ENCODE measurements at places on chromosomes 2 and 18.

- no peak for DNase-seq
These were observed 208.4 kb downstream of the HDAC4 start for GRCh38 chr2:239192456-239192855.

GRCh38 chr2:239035361-239035814 is 187.5 kb downstream of the TWIST2 start:
- DNase-seq, result peak; percentile 75

DNA sequence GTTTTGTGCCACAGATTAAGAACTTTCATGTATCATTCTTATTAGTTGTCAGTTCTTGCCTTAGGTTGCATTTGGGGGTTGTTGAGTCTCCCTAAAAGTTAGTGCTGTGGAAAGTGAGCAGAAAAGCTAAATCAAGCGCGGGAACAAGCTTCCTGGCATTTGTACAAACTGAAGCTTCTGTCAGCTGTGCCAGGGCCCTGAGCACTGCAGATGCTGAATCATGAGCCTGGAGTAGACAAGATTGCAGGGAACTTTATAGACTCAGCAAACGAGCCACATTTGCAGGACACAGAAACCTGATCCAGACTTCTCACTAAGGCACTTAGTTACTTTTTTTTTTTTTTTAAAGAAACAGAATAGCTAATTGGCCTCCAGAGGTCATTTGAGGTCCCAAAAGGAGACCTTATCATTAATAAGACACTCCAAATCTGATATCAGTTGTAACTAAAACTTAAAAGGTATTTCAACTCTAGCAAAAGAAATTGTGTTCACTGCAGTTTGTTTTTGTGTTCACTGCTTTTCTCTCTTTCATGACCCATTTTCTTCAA is 88.7 kb downstream of the ADAM23 start:
- DNase-seq, result no peak

GRCh38 chr2:95021023-95021416 is 4.5 kb upstream of the MAL start:
- DNase-seq, result no peak

DNA sequence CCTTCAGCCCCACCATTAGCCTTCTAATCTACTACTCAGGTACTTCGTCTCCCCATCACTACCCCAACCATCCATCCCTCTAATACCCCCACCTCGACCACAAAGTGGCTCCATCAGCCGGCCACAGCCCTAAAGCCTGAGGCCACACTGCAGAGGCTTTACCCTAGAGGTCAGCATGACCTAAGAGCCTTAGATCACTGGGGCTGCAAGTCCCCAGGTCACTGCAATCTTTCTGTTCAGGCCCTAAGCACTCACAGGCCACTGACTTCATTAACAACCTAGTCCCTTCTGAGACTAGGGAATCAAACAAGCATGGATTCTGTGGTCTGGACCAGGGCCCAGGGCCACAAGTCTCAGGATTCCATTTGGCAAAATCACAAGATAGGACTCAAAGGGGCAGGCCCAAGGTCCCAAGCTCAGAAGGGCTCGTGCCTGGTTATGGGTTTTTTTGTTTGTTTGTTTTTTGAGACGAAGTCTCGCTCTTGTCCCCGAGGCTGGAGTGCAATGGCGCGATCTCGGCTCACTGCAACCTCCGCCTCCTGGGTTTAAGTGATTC is 37.0 kb upstream of the PKDCC start:
- DNase-seq, result no peak

- no peak for DNase-seq
These were observed 167.3 kb upstream of the ALKAL2 start for GRCh38 chr2:455015-455705.

- no peak for DNase-seq
These were observed 83.7 kb upstream of the VRK2 start for GRCh38 chr2:57962861-57963260.

DNA sequence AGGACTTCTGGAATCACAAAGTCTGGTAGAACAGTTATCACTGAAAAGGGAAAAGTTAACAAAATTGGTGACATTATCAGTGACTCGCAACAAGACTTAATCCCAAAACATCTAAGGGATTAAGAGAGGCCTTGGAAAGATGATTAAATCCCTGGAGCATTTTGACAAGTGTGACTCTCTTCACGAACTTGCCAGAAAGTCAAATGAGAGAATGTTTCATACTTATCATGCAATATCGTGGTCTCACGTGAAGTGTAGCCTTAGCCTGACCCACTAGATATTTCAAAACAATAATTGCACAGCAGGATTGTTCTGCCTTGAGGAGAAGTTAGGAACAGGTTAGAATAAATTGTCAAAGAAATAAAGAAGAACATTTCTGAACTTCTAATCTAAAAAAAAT is 104.5 kb downstream of the COL6A3 start:
- DNase-seq, result no peak

GRCh38 chr2:130834931-130835765 is 1.6 kb upstream of the ARHGEF4 start:
- DNase-seq, result no peak

- DNase-seq, result no peak
These were observed 587.0 kb upstream of the DSEL start for GRCh38 chr18:68103561-68103960.

DNA sequence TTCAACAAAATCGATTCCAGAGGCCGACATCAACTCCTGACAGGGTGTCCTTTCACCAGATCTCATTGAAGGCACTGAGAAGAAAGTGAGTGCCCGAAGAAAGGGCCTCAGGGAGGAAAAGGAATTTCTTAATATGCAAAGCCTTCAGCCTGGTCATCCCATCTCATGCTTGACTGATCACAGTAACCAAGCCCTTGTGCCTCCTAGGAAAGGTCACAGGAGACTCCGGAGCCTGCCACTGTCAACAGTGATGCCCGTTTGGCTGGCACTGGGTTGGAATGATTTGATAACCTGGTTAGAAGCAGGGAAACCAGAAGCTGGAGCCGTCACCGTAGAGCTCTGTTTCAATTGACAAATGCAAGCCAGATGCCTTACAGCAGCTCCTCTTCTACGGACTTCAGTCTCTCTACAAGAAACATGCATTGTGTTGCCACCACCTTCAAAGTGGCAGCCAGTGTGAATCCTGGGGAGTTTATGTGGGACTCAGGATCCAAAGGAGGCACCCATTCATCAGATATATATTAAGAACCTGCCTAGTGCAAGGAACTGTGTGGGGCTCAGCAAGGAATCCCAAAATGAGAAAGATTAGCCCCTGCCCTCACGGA is 24.6 kb downstream of the COX7A2L start:
- no peak for DNase-seq

- DNase-seq, result no peak
These were observed 127.8 kb upstream of the NETO1 start for GRCh38 chr18:72995558-72995957.

GRCh38 chr2:139175510-139175909 is 395.3 kb upstream of the NXPH2 start:
- no peak for DNase-seq

DNA sequence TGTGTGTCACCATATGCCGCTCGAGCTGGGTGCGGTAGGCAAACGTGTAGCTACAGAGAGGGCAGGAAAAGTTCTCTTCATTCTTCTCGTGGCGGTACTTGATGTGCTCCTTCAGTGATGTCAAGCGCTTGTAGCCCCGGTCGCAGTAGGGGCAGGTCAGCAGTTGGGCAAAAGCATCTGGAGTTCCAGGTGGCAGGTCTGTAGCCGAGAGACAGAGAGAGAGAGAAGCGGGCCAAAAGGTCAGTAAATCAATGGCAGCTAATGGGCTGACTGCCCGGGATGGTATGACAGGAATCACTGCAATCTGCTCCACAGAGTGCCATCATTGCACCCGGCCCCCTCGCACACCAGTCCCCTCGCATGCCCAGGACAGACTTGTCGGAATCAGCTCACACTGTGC is 116.0 kb downstream of the ZEB2 start:
- no peak for DNase-seq

DNA sequence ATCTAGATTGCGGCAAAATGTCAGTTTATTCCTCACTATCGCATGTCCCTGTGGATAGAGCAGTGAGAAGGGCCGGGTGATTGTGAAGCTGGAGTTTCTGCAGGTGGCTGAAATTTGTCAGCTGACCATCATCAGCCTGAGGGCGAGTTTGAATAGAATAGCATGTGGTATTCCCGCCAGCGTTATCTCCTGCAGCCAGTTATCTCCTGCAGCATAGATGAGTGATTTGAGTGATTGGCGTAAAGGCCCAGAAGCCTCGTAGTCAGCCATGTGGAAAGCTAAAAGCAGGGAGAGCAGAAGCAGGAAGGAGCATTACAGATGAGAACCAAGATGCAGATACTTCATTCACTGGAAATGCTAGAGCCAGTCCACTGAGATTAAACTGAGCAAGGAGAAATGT is 65.5 kb downstream of the CABLES1 start:
- DNase-seq, result no peak

GRCh38 chr2:126976721-126977328 is 78.1 kb downstream of the TEX51 start:
- DNase-seq, result no peak

- no peak for DNase-seq
These were observed 18.2 kb downstream of the KIDINS220 start for GRCh38 chr2:8819194-8819593.

DNA sequence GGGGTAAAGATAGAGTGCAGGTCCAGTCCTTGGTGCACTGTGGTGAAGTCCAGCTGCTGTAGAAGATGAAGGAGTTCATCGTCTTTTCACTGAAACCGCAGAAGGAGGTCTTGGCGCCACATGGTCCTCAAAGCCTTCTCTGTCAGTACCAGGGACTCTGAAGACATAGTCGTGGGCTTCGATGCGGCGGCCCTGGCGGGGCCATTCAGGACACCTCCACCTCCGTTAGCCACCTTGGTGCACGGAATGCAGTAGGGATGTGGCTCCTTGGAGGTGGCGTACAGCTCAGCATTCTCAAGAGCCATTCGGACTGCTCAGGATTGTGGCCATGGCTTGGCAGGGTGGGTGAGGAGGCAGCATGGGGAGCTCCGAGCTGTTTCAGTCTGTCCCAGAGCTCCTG is 418.8 kb downstream of the SUCLG1 start:
- no peak for DNase-seq

- no peak for DNase-seq
These were observed 45.9 kb downstream of the PIKFYVE start for GRCh38 chr2:208311954-208312353.

GRCh38 chr2:76050196-76050595 is 339.5 kb upstream of the GCFC2 start:
- DNase-seq, result no peak
